ENCODE measurements at places on chromosomes 5 and 9. TPM values are rescaled to one million over a fixed set of nuclear protein-coding genes. Genes with fewer than 3 reads are reported as not detected.
A peak's percentile ranks its signal among the peaks of the same experiment; 100 is the strongest.

The TMEM215 gene
- not detected for total RNA-seq

DNA sequence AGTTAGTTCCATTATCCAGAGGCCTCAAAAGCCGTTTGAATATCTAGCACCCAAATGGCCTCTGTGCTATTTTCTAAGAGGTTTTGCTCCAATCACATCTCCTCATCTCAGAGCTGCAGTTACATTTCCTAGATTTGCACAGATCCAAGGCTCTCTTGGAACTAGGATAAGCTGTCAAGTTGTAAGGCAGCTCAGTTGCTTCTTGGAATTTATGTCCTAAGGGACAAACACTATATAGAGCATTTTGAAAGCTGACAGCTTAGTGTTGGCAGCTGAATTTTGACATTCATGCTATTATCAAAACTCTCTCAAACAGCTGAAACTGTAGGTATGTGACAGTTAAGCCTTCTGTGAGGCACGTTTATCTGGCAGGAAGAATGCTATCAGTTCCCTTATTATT, 97.0 kb downstream of the MACIR start:
- H3K27me3 ChIP-seq = no peaks in the 10 kb centered on the region
- no peak overlapping the region for H3K27ac ChIP-seq
- peaks cover 8% of the 10 kb centered on the region for H3K4me1 ChIP-seq
- no peaks in the 10 kb centered on the region for H3K36me3 ChIP-seq
- no peak overlapping the region for H3K4me3 ChIP-seq

The OSTF1 gene
- 20.6 TPM for total RNA-seq

GRCh38 chr5:111223787-111224560, at the start of gene CAMK4:
Gene CAMK4, plus strand, starts transcription at chr5:111224384. Its CDS starts 100 bp downstream, at chr5:111224484.
- H3K27ac ChIP-seq = no peak within 1 kb of the TSS
- H3K27me3 ChIP-seq = no peaks in the 10 kb centered on the region
- H3K36me3 ChIP-seq = no peaks in the 10 kb centered on the region

DNA sequence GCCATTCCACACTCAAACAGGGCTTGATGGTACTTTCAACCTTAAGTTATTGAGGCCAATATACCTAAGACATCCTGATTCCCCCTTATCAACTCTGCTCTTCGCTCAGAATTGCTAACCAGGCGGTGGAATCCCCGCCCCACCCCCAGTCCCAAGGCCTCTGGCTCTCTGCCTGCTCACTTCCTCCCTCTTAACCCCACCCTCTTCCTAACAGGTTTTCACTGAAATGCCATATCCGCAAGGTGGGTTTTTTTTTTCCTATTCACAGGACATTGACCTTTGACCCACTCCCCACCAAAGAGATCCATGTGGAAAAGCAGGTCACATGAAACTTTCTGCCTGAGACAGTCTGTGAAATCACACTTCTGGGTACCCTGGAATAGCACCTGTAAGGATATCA, 66.6 kb upstream of the IFNK start:
- H3K4me3 ChIP-seq = no peak overlapping the region
- H3K27me3 ChIP-seq = no peaks in the 10 kb centered on the region
- H3K36me3 ChIP-seq = no peaks in the 10 kb centered on the region
- no peak for DNase-seq

DNA sequence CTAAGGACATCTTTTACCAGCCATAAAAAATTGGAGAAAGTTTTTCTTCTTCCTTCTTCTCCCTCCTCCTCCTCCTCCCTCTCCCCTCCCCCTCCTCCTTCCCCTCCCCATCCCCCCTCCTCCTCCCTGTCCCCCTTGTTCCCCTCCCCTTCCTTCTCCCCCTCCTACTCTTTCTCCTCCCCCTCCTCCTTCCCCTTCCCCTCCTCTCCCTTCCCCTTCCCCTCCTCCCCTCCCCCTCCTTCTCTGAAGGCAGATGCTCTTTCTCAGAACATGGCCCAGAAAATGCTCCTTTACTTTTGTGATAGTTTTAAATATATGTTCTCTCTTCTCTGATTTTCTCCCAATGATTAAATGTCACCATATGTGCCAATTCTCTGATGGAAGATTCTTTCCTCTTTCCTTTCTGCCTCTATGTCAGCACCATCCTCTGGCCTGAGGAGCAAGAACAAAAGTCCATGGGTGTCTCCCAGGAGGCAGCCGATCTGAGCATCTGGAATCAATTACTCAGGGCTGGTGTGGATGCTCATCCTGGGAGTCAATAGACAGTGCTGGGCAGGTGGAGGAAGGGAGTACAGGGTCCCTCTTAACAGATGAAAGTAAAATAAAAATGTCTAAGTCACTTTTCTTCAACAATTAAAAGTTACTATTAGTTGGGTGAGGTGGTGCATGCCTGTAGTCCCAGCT, 63.0 kb upstream of the GNA14 start:
- H3K36me3 ChIP-seq = no peaks in the 10 kb centered on the region
- no peaks in the 10 kb centered on the region for H3K27me3 ChIP-seq
- H3K4me1 ChIP-seq = no peaks in the 10 kb centered on the region
- H3K4me3 ChIP-seq = no peak overlapping the region
- no peak overlapping the region for H3K27ac ChIP-seq
- no peak for DNase-seq

DNA sequence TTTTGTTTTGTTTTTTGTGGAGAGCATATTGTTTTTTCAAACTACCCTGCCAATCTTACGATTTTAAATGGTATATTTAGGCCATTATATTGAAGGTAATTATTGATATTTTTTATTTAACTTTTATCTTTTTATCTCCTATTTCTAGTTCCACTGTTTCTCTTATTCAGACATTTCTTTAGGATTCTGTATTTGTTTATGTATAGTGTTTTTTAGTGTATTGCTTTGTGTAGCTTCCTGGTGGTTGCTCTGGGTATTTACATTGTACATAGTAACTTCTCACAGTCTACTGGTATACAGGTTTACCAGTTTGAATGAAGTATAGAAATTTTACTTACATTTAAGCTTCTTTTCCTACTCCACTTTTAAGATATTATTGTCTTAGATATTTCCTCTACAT, 63.2 kb downstream of the ERCC6L2 start:
- no peak overlapping the region for H3K4me3 ChIP-seq
- no peak for DNase-seq
- H3K27ac ChIP-seq = no peak overlapping the region

DNA sequence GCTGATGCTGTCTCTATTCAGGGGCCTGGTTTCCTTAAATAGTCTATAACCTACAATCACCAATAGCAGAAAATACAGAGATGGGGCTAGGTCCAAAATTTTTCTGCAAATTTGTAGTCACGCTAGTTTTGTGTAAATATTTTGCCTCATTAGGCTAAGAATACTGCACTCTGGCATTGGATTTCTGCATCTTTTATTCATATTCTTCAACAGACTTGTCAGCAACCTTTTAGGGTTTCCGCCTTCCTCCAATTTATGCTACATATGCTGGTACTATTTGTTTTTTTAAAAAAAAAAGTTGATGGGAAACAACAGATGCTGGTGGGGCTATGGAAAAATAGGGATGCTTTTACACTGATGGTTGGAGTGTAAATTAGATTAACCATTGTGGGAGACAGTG, 202.3 kb downstream of the GABRB2 start:
- no peaks in the 10 kb centered on the region for H3K36me3 ChIP-seq
- H3K4me1 ChIP-seq = no peaks in the 10 kb centered on the region
- H3K27ac ChIP-seq = no peak overlapping the region
- no peak overlapping the region for H3K4me3 ChIP-seq
- H3K27me3 ChIP-seq = no peaks in the 10 kb centered on the region

GRCh38 chr9:96721731-96722429, 56.0 kb downstream of the ZNF510 start:
- peaks cover 17% of the 10 kb centered on the region for H3K4me1 ChIP-seq
- H3K27ac ChIP-seq = no peak overlapping the region
- DNase-seq = no peak
- peaks cover 26% of the 10 kb centered on the region for H3K27me3 ChIP-seq
- H3K36me3 ChIP-seq = no peaks in the 10 kb centered on the region
- no peak overlapping the region for H3K4me3 ChIP-seq

The SPATA31C1 gene
- not detected for total RNA-seq

- DNase-seq = peak; percentile 71
- no peaks in the 10 kb centered on the region for H3K4me1 ChIP-seq
- H3K27me3 ChIP-seq = no peaks in the 10 kb centered on the region
- no peaks in the 10 kb centered on the region for H3K36me3 ChIP-seq
- H3K27ac ChIP-seq = no peak overlapping the region
Measured at GRCh38 chr5:177607452-177608192, 7.7 kb downstream of the B4GALT7 start.

DNA sequence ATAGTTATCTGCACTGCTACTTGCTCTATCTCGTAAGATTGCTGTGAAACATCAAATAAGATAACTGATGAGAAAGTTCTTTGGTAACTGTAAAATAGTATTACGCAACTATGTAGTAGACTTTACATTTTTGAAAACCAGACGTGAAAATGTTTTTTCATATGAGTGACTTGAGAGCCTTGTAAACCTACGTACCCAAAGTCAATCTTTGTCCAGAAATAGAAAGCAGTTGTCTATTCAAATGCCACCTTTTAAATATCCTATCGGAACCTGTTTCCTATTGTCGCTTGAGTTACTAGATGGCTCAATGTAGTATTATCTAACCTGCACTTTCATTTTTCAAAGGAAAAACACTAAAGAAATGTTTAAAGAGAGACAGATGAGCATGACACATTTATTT, 1.6 kb downstream of the FNIP1 start:
- H3K4me3 ChIP-seq = peak overlapping the region; percentile 95
- H3K4me1 ChIP-seq = peaks cover 64% of the 10 kb centered on the region
- DNase-seq = no peak
- peak overlapping the region; percentile 99 for H3K27ac ChIP-seq

DNA sequence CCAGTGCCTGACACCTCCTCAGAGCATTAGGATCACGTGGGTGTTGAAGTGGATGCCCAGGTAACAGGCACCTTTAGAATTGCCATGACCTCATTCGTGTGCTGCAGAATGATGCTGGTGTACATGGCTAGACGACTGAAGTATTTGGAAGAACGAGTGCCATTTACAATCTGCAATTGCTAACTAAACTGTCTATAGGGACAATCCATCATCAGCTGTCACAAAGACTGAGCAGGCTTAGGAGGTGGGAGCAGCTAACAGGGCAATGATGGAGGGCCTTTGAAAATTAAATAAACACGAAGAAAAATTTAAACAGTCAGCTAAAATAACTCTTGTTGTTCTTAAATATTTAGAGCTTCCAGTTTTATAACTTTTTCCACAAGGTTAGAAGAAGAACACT, 375.8 kb downstream of the GADD45G start:
- DNase-seq = no peak
- H3K4me3 ChIP-seq = no peak overlapping the region
- no peaks in the 10 kb centered on the region for H3K36me3 ChIP-seq
- H3K4me1 ChIP-seq = no peaks in the 10 kb centered on the region

The IL13 gene
- not detected for total RNA-seq

DNA sequence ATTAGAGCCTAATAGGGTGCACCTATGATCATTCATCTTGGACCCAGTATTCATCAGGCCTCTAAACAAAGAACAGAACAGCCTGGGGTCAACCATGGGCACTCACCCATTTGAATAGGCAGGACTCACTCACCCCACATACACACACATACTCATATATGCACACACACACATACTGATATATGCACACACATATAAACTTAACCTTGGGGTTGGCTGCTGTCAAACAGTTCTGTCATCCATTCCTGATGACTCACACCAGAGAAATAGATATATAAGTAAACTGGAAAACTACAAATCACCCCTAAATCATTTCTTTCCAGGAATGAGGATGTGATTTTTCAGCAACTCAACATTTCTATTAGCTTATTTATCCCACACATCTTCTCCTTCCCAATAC, 51.3 kb downstream of the ARL15 start:
- H3K4me3 ChIP-seq = no peak overlapping the region
- no peak for DNase-seq
- no peaks in the 10 kb centered on the region for H3K27me3 ChIP-seq
- H3K36me3 ChIP-seq = no peaks in the 10 kb centered on the region
- no peak overlapping the region for H3K27ac ChIP-seq
- H3K4me1 ChIP-seq = peaks cover 58% of the 10 kb centered on the region

GRCh38 chr5:170466988-170467707, 36.7 kb upstream of the KCNIP1 start:
- no peaks in the 10 kb centered on the region for H3K27me3 ChIP-seq
- no peaks in the 10 kb centered on the region for H3K4me1 ChIP-seq
- H3K36me3 ChIP-seq = no peaks in the 10 kb centered on the region
- H3K4me3 ChIP-seq = no peak overlapping the region

DNA sequence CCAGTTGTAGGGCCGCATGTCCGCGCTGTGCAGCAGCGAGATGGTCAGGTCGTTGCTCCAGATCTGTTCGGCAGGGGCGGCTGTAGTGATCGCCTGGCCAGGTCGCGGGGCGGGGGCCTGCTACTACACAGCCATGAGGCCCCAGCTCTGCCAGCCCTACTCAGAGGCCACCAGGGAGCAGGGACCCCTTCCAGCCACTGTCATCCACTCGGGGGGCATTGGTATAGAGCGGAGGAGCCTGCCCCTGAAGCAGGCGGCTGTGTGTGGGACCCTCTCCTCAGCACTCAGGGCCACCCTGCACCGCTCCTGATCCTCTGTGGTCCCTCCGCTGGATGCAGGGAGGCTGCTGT, 1.7 kb downstream of the FBXW5 start:
- DNase-seq = no peak
- H3K4me1 ChIP-seq = peaks cover 53% of the 10 kb centered on the region
- peaks cover 28% of the 10 kb centered on the region for H3K36me3 ChIP-seq
- no peaks in the 10 kb centered on the region for H3K27me3 ChIP-seq
- H3K27ac ChIP-seq = peak overlapping the region; percentile 98

- H3K4me3 ChIP-seq = no peak overlapping the region
- no peaks in the 10 kb centered on the region for H3K36me3 ChIP-seq
- no peak for DNase-seq
- H3K27me3 ChIP-seq = peaks cover 47% of the 10 kb centered on the region
Measured at GRCh38 chr5:63963080-63963735, 963 bp upstream of the HTR1A start.

The CD74 gene
- 120 TPM for total RNA-seq

- DNase-seq = no peak
- no peak overlapping the region for H3K27ac ChIP-seq
- H3K27me3 ChIP-seq = no peaks in the 10 kb centered on the region
- no peaks in the 10 kb centered on the region for H3K36me3 ChIP-seq
- no peak overlapping the region for H3K4me3 ChIP-seq
- H3K4me1 ChIP-seq = no peaks in the 10 kb centered on the region
Measured at GRCh38 chr9:79408617-79409016, 163.1 kb upstream of the TLE4 start.

DNA sequence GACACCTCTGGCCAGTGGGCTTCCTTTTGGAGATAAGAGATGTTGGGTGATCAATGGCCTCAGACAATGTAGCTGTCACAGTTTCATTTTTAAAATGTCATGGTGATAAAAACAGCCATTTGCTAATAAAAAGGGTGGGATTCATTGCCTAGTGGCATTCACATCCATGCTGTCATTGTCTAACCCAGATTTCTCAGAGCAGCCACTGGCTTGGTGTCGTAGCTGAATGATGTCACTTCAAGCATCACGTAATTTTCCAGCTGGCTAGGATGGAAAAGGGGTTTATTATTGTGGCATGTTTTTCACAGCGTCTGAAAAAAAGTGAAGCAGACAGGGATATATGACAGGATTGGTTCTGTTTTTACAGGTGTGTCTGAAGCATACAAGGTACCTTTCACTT, 184.7 kb downstream of the AOPEP start:
- peaks cover 33% of the 10 kb centered on the region for H3K4me1 ChIP-seq
- H3K27me3 ChIP-seq = no peaks in the 10 kb centered on the region
- H3K36me3 ChIP-seq = no peaks in the 10 kb centered on the region

GRCh38 chr9:69030851-69031645, 4.5 kb upstream of the FXN start:
- no peak for DNase-seq
- no peaks in the 10 kb centered on the region for H3K4me1 ChIP-seq
- H3K4me3 ChIP-seq = no peak overlapping the region
- no peak overlapping the region for H3K27ac ChIP-seq
- H3K36me3 ChIP-seq = no peaks in the 10 kb centered on the region
- H3K27me3 ChIP-seq = no peaks in the 10 kb centered on the region
